Cardiac muscle cell (in vitro differentiated cells and primary cell): ENCODE measurements at places on chromosomes 4 and X.

- DNase-seq, result peak; percentile 92
Observed at GRCh38 chrX:100636321-100636991, at the start of gene TSPAN6. Gene TSPAN6 (minus strand): TSS chrX:100636806. CDS start chrX:100636694, 112 bp downstream.

- DNase-seq, result peak; percentile 66
Observed at GRCh38 chrX:140180585-140180984, 215.3 kb upstream of the CXorf66 start.

DNA sequence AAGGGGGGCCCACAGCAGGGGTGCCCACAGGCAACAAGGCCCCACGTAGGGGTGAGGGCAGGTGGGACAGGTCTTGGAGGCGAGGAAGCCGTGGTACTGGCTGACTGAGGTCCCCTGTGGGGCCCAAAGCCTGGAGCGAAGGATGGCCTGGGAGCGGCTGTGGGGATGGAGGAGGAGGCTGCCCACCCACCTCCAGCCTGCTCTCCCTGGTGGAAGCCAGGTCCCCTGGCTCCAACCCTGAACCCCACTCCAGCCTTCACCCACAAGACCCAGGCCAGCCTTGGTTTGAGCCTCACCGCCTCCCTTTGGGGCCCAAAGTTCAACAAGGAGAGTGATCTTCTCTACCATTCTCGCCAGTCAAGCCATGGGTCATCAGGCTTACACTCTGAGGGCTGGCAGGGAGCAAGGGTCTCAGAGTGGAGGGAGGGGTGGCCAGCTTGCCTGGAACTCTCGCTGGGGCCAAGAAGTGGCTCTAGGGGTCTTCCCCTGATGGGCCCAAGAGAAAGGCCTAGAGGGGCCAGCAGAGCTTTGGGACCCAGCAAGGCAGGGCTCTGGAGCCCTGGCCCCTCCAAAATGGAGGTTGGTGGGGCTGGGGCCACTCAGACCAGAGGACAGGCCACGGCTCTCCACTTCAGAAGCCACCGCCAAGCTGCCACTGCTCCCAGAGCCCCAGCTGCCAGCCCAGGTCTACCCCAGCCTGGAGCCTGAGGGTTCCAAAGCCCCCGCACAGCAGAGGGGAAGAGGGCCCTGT is 5.0 kb downstream of the PNCK start:
- DNase-seq, result no peak

- no peak for DNase-seq
Observed at GRCh38 chrX:22121161-22121560, 89.0 kb downstream of the PHEX start.

DNA sequence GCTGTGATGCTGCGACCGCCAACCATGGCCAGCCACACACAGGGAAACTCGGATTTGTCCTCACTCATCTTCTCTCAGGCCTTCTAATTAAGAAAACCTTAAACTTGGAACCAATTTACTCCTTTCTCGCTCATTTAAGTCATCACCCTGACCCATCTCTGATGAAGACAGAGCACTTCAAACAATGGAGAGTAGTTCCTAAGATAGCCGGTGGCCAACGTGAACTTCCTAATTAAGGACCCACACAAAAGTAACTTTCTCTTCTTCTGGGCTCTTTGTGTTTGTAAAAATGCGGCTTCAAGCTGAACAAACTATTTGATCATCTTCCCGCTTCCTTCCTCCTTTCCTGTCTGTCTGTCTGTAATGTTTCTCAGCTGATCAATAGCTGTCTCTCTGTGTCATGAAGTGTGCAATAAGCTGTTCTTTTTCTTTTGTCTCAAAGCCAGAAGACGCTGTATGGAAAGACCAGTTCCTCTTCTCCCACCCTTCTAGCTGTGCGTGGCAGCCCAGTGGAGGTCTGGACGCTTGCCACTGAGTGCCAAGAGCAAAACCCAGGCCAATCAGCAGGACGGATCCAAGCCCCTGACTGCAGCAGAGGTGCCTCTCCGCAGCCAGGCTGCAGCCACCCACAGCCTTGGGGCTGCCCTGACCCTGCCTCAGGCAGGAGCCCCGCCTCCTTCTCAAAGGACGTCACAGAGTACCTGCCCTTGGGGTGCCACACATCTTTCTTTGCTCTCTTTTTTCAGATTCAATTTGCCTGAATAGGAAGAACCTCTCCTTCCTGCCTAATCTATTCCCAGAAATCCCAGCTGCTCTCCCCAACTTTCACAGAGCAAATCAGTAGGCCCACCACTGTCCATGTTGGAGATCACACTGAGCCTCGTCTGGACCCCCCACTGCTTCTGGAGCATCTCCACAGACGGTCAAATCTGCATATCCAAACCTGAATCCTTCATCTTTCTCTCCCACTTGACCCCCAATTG is 59.3 kb downstream of the MAML3 start:
- no peak for DNase-seq

GRCh38 chr4:127737295-127737694 is 7.1 kb downstream of the SLC25A31 start:
- no peak for DNase-seq

- peak; percentile 70 for DNase-seq
Observed at GRCh38 chr4:150126201-150126863, 48.1 kb downstream of the DCLK2 start.

DNA sequence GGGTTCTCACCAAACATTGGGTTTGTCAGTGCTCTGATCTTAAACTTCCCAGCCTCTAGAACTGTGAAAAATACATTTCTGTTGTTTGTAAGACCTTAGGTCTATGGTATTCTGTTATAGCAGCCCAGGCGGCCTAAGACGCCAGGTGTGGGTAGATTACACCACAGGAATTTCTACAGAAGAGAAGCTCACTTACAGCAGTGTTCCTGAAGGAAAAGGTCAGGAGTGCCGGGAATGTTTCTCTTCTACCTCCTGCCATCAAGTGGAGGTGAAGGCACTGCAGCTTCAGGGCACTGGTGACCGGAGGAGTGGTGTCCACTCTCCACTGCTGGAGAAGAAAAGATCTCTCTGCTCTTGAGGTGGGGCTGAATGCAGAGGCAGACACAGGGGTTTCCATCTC is 45.7 kb downstream of the FHDC1 start:
- DNase-seq, result no peak

- DNase-seq, result no peak
Observed at GRCh38 chr4:7691982-7692381, 247.7 kb downstream of the AFAP1 start.

DNA sequence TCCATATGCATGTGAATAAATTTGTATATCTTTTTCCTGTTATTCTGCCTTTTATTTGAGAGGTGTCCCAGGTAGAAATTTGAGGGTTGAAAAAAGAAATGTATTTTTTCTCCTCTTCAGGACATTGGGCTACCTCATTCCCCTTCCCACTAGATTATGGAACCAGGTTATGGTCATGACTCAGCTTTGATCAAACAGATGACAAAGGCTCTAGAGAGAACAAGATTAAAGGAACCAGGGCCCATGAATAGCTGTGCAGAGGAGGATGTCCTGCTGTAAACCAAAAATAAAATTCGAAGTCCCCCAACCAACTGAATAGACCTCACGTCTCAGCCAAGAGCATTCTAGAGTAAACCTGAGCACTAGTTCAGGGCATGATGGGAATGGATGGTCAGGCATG is 313.2 kb downstream of the RAPGEF2 start:
- no peak for DNase-seq

- DNase-seq, result peak; percentile 47
Observed at GRCh38 chr4:68361146-68361589, 11.3 kb upstream of the YTHDC1 start.
